ENCODE measurements at places on chromosomes 12 and 14. TPM values are rescaled to one million over a fixed set of nuclear protein-coding genes. Genes with fewer than 3 reads are reported as not detected.

VSX2 gene
- not detected for polyA plus RNA-seq

PPP4R4 gene
- polyA plus RNA-seq: not detected

DNA sequence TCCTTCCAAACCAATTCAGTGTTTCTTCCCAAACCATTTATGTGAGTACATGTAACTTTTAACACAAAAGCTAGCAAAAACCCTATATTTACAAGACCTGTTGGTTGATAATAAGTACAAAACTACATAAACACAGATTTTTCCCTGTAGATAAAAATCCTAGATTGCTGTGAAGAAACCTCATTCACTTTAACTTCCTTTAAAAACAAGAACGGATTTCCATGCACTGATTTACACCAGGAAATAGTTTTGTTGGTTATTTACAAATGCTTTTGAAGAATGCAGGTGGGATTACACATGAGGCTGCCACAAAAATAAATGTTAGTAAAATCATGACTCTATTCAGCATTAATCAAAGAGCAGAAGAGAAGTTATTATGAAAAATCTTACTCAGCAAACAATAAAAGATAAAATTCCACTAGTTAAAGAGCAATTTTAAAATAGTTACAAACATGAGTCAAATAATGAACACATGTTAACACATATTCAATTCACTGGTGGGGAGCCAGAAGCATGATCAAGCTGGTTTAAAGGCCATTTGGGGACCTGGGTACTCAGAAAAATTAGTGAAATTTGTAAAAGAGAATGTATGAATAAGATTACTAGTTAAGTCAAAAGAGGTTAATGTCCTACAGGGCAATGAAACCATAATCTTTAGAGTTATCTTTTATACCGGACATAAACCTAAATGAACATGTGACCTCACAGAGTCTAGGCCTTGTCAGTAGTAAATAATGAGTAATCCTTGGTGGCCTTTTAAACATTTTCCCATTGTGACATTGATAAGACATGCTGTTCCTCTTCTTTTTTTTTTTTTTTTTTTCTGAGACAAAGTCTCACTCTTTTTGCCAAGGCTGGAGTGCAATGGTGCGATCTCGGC lies 79.9 kb downstream of the PHLDA1 start:
- peak; percentile 49 for DNase-seq
- H3K27ac ChIP-seq: no peak overlapping the region
- no peaks in the 10 kb centered on the region for H3K4me1 ChIP-seq
- no peak overlapping the region for H3K4me3 ChIP-seq
- H3K27me3 ChIP-seq: no peaks in the 10 kb centered on the region

GRCh38 chr14:70073924-70074566 lies 114.7 kb downstream of the SLC8A3 start:
- no peak overlapping the region for H3K4me3 ChIP-seq
- DNase-seq: peak; percentile 42

GRCh38 chr14:38873941-38874612 lies 229.0 kb downstream of the SEC23A start:
- H3K4me3 ChIP-seq: peak overlapping the region; percentile 29
- H3K27ac ChIP-seq: no peak overlapping the region
- H3K36me3 ChIP-seq: no peaks in the 10 kb centered on the region
- H3K4me1 ChIP-seq: peaks cover 20% of the 10 kb centered on the region
- DNase-seq: peak; percentile 27

GRCh38 chr14:23177181-23177580 lies 6.3 kb downstream of the SLC7A8 start:
- no peak overlapping the region for H3K4me3 ChIP-seq
- peaks cover 3% of the 10 kb centered on the region for H3K27me3 ChIP-seq
- no peaks in the 10 kb centered on the region for H3K36me3 ChIP-seq

- H3K27me3 ChIP-seq: no peaks in the 10 kb centered on the region
- no peak overlapping the region for H3K4me3 ChIP-seq
- no peak overlapping the region for H3K27ac ChIP-seq
- no peak for DNase-seq
- H3K36me3 ChIP-seq: peaks cover 100% of the 10 kb centered on the region
- H3K4me1 ChIP-seq: no peaks in the 10 kb centered on the region
Observed at GRCh38 chr12:131789638-131790037, 38.6 kb upstream of the MMP17 start.

DNA sequence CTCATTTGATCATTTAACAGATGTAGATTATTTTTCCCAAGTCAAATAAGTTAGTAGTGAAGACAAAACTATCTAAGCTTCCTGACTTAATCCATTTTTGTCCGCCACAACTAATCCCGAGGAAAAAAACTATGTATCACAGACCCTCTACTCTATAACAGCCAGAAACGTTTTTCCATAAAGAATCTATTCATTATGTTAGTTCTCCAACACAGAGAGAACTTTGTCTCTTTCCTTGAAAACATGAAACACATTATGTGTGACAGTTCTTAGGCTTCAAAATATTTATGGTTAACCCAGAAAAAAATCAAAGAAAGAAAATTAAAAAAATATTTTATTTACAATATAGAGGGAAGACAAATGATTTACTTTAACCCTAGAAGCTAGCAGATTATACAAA lies 100.1 kb downstream of the PLEKHG7 start:
- H3K4me3 ChIP-seq: no peak overlapping the region
- peaks cover 79% of the 10 kb centered on the region for H3K36me3 ChIP-seq
- H3K27me3 ChIP-seq: no peaks in the 10 kb centered on the region
